Gastroesophageal sphincter (tissue), 4 donors: ENCODE measurements at places on chromosomes 12 and 14.

DNA sequence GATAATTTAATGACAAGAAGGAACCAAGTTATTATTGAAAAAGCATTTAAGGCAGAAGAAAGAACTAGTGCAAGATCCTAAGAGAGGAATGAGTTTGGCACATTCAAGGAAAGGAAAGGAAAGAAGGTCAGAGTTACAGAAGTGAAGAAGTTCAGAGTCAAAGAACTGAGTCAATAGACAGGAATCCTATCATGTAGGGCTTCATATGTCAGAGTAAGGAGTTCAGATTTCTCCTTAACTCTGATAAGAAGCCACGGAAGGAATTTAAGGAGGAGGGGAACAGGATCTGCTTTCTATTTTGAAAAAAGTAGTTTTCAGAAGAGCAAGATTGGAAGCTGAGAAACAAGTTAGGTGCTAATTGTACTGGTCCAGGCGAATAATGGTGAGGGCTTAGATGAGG is 223.1 kb upstream of the FOXN3 start:
- no peak for ATAC-seq

DNA sequence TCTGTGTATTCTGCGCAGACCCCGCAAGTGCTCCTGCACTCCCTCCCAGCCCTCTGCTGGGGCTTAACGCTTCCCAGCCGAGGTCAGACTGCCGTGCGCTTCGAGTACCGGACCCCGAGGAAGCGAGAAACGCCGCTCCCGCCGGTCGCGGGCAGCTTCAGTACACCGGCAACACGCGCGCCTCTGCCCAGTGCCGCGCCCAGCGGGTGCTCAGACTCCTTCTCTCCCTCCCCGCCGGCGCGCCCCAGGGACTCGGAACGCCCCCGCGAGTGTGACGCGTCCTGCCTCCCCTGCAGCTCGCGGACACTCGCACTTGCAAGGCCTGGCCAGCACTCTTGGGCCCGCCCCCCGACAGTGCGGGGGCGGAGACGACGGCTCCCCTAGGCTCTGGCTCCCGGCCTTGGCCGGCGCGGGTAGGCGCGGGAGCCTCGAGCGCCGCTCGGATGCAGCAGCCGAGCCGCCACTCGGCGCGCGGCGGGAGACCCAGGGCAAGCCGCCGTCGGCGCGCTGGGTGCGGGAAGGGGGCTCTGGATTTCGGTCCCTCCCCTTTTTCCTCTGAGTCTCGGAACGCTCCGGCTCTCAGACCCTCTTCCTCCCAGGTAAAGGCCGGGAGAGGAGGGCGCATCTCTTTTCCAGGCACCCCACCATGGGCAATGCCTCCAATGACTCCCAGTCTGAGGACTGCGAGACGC is at the start of gene PTGER2:
PTGER2 (plus strand) TSS at position 410 of the 692 bp plus-strand sequence; CDS start at position 647, 237 bp downstream.
- peak; percentile 93 for ATAC-seq

- ATAC-seq: no peak
These were observed 4.4 kb upstream of the RPAP3 start for GRCh38 chr12:47710278-47710677.

GRCh38 chr14:75648066-75648838 is 12.4 kb downstream of the ERG28 start:
- ATAC-seq: peak; percentile 71

GRCh38 chr12:101777978-101778377 is 38.7 kb upstream of the SYCP3 start:
- no peak for ATAC-seq

- no peak for ATAC-seq
These were observed 24.1 kb upstream of the CD69 start for GRCh38 chr12:9784816-9785215.
